Activated CD4-positive, CD25-positive, alpha-beta regulatory T cell treated with anti-CD3 and anti-CD28 coated beads, Interleukin-2, amount 50 U/mL, for 72 hours (primary cell): ENCODE measurements at places on chromosomes 7 and 10.

DNA sequence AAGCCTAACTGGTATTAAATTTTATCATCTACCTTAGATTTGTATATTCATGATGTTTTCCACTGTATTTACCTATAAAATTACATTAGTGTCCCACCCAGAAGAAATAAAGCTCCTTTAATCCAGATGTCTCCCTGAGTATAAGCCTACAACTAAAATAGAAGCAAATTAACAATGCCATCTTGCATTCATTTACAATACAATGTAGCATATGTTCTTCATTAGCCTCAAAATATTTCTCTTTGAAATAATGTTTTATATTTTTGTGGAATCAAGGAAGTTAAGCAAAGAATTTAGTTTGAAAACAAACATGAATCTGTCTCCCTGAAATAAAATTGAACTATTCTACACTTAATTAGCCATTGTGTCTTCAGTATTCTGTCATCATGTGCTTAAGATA is 112.3 kb downstream of the CACNA2D1 start:
- no peak for DNase-seq

DNA sequence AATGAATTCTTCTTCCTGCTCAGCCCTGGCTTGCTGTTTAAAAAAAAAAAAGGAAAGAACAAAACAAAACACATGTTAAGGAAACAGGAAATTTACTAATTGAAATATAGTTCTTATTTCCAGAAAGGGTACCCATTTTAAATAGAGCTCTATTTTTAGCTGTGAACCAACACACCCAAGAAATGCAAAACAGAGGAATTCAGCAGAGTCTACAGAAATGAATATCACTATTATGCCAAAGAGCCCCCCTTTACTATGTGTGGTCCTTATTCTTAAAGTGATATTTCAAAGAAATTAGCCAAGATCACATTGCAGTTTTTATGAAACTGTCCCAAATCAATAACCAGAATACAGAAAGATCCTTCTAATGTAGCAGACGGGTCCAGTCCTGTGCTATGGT is 53.7 kb downstream of the CCDC6 start:
- no peak for DNase-seq

GRCh38 chr10:12186323-12186722 is 9.4 kb downstream of the NUDT5 start:
- DNase-seq = no peak

DNA sequence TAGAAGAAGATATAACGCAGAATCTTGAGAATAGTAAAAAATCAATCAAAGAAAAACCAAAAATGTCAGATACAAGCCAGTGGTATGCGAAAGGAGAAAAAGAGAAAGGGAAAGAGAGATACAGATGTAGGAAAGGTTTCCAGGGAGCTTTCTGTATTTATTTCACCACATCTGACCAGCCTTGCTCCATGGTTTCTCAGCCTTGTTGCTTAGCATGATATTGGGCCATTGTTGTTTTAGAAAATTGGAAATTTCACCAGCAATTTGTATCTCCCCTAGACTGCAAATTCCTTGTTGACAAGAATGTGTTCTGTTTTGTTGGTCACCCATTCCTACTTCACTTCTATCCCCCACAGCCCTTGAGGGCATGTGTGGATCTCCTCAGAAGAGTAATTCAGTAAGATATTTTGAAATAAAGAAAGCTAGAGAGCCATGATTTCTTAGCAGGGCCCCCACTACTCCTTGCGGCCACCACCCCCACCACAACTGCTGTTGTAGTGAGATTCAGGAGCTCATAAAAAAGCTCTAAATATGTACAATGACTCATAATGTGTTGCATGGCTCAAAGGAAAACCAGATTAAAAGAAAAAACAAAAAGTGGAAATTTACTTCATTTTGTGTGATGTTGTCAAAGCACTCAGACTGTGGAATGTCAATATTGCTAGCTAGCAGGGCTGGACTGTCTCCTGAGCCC is 138.7 kb downstream of the CHRM2 start:
- no peak for DNase-seq

DNA sequence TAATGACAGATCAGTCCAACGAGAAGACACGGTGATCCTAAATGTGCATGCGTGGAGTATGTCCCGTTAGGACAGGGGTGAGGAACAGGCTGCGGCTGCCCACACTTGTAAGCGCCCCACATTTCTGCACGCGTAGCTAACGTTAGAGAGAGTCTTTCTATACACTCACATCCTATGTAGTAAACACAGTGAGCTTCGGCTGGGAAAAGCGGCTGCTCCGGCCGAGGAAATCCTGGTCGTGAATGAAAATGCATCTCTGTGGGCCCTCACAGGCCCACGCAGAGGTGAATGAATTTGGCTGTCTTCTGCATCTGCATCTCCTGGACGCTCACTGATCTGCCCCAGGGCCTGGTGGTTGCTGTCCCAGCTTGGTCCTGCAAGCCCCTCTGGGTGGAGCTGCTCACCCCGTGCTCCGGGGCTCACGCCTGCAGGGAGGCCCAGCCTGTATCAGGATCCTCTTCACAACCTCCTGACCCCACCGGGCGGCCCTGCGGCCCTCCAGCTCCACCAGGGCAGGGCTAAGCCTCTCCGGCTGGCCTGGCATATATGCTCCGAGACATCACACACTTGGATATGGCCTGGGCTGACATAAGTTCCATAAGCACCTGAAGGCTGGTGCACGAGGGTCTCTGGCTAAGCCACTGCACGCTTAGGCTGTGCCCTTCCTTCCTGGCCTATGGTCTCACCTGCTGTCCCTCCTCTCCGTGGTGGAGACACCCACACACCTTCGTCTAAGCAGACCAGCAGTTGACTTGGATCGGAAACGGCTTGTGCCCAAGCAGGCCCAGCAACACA is 117.9 kb upstream of the DIP2C start:
- DNase-seq = no peak

GRCh38 chr10:69125554-69125953 is 1.6 kb downstream of the VPS26A start:
- DNase-seq = no peak

DNA sequence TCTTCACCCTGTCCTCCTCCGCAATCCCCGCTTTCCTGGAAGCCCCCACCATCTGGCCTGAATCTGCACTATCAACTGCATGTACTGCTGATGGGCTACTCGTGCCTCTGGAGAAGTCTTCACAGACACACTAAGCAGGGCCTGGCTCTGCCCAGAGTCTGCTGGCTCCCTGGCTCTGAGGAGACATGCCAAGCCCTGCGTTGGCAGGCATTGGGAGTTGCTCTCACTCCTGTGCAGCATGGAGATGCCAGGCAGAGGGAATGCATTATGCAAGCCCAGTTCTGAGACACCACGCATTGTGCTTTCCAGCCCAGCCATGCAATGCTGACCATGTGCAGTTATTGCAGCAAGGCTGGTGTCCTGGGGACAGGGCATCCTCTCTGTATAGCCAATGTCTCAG is 314.6 kb downstream of the CXCL12 start:
- DNase-seq = no peak

DNA sequence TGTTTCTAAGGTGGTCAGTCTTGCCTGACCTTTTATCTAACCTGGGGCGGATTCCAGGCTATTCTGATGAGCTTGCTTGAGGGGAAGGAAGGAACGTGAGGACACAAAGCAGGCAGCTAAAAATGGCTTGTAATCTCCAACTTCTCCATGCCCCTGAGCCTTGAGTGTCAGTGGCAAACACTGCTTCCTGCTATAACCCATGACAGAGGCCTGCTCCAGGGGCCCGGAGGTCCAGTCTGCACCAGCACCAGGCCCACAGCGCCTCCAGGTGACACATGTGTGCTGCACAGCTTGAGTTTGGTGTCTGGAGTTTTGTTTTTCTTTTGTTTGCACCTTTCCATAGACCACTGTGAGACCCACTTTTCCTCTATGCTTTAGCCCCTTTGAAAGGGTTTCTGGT is 207.9 kb downstream of the PAXIP1 start:
- DNase-seq = no peak

DNA sequence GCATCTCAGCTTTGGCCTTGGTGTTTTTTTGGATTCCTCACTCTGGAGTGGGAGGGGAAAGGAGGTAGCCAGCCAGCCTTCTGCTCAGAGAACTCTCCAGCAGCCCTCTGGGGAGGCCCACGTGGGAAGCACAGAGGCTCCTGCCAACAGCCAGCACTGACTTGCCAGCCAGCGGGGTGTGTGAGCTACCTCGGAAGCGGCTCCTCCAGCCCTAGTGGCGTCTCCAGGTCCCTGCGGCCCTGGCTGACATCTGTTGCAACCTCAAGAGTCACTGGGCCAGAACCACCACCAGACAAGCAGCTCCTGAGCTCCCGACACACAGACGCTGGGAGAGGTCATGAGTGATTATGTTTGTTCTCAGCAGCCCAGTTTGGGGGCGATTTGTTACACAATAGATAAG is 180.2 kb upstream of the FZD8 start:
- DNase-seq = no peak

DNA sequence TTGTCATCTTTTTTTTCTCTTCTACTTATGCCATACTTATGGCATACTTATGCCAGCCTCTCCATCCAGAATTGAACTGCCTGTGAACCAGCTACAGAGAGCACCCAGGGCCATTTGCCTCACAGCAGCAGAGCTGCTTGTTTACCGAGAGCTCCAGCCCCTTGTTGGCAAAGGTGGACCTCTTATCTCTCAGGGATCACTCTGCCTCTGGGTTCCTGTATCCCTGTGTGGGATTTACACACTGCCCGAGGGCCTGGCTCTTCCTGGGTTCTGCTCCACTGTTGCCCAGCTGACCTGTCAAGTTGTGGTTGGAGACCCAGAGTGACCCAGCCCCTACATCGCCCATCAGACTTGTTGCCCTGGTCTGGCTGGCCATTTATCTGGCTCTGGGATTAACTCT is 22.3 kb downstream of the MRPS33 start:
- DNase-seq = no peak

- DNase-seq = no peak
Measured at GRCh38 chr10:124338276-124338925, 80.3 kb downstream of the OAT start.

DNA sequence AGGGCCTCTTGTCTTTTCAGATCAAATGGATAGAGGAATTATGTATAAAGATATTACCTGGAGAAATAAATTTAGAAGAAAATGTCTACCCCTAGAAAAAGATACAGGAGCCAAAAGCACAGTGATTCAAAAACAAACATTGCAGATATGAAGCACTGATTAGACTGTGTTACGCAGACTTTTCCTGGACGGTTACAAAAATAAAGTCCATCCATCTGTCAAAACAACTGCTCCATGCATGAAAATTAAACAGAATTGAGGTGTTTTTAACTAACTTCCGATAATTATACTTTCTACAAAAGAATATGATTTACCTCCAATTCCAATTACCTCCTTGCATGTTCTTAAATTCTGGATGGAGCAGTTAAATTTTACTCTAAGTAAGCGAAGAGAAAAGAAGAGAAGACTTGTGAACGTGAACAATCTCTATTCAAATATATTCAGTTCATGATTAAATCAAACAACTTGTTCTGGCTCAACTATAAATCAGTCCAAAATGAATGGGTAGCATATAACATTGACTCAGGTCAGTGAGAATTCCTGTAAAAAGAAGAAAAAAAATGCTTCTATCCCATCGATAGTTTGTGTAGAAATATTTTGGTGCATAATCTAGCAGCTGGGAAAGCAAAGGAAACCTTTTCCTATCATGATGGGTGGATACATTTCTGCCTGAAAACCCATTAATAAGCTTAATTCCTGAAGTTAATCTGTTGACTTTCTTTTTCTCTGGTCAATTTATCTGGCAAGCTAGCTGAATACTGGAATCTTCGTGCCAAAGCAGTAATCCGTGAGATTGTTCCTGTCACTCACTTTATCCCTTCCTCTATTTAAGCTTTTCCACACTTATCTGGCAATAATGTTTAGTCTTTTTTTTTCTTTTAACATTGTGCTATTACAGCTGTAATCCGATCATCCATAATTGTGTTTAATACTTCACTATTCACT is 80.4 kb downstream of the SEMA3A start:
- no peak for DNase-seq

DNA sequence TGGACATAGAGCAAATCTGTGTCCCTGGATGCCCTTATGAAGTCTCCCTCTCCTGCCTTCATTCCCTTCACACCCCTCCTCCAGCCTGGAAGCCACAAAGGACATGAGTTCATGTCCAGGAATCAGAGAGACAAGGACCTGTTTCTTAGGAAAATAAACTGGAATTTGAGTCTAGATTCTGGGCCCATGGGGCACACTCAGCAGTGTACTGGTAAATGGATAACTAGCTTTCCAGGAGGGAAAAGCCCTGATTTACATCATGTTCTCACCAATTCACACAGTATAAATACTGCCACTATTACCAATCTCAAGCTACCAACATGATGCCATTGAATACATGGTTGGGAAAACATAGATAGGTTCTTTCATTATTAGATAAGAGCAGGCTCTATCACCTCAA is 9.9 kb downstream of the FAM237B start:
- no peak for DNase-seq

DNA sequence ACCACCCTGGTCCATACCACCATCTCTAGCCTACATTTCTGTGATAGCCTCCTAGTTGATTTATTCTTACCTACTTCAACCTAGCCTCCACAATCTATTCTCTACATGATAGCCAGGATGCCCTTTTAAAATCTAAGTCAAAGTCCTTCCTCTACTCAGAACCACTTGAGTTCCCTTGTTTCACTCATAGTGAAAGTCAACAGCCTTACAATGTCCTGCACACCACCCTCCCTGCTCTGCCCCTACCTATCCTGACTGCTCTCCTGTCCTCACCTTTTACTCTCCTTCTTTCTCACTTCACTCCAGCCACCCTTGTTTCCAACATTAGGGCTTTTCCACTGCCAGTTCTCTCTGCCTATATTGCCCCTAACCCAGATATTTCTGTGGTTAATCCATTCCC is 146.7 kb downstream of the GRM3 start:
- DNase-seq = no peak

DNA sequence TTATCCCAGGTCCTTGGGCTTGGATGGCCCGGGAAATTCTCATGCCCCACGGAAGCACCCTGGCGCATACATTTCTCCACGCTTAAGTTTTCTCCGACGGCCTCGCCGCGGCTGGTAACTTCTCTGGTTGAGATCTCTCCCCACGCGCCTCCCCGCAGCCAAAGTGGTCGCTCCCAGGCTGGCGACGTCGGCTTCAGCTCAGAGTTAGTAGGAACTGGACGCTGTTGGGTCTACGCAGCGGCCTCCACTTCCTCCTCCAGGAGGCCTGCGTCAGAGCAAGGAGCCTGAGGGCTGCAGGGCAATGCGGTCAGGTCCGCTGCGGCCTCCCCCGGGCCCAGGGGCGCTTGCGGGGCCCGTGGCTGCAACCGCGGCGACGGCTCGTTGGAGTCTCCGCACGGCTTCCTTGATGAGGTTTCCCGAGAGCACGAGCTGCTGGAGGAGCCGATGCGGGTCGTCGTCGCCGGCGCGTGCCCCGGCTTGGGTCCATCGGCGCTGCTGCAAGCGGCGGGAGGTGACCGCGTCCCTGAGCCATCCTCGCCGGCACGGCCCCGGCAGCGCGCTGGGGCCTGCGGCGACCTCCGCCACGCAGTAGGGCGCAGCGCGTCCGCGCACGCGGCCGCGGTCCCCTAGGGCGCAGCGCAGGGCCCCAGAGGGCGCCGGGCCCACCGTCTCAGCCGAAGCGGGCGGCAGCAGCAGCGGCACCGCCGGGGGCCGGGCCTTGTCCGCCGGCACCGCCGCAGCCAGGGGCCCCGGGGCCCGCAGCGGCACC is 744 bp downstream of the FRAT2 start:
- peak; percentile 63 for DNase-seq

GRCh38 chr10:103254113-103254512 is 8.4 kb downstream of the RPEL1 start:
- no peak for DNase-seq
